ENCODE measurements at places on chromosomes 2 and 18.

GRCh38 chr2:78023356-78023755 is 501.2 kb upstream of the LRRTM4 start:
- DNase-seq, result no peak

GRCh38 chr2:148614014-148614321 is 30.6 kb upstream of the EPC2 start:
- DNase-seq, result no peak

- no peak for DNase-seq
Observed at GRCh38 chr2:55107436-55107835, 57.2 kb upstream of the RTN4 start.

GRCh38 chr2:128577141-128577930 is 258.7 kb upstream of the HS6ST1 start:
- no peak for DNase-seq

DNA sequence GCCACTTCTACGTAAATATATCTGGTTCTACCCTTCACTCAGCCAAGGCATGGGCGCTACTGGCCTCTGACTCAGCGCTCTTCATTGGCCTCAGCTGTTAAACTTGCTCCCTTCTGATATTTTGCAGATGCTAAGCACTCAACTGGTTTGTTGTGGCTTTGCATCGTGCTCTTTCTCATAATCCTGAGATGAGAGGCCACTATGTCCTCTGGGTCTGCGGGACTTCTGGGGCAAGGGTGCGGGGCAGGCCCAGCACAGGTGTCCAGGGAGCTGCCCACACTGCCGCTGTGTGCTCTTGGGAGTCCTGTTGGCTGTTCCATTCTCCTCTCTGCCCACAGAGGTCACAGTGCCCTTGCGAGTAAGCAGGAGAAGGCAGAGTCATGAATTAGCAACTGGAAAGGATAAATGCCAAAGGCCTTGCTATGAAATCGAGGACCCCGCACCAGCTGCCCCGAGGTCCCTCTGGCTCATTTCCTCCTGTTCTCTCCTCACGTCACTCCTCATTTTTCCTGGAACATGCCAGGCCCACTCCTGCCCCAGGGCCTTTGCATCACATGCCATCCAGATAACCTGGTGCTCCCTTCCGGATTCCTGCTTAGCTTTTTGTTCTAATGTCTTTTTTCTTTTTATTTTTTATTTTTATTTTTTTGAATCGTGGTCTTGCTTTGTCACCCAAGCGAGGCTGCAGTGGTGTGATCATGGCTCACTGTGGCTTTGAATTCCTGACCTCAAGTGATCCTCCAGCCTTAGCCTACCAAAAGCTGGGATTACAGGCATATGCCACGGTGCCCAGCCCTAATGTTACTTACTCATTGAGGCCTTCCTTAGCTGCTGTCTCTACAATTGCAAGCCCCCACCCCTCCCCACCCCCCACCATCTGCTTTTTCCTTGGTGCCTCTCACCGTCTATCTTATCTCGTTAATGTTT is 34.9 kb upstream of the MAT2A start:
- no peak for DNase-seq

DNA sequence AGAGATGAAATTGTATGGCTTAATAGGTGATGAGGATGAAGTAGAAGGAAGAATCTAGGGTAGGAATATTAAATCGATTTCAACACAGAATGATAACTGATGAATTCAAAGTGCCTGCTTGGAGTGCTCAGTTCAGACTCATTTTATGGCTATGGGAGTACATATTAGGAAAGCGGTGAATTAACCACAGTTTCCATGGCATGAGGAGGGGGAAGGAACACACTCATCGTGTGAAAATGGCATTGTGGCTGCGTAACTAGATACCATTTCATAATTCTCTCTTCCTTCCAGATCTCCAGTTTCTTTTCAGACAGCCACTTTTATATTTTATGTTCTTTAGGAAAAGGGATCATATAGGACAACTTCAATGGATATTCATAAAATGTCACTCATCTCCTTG is 232.3 kb upstream of the KCNJ3 start:
- no peak for DNase-seq
